Osteocyte (in vitro differentiated cells): ENCODE measurements at places on chromosomes 12 and 14. TPM values are rescaled to one million over a fixed set of nuclear protein-coding genes. Genes with fewer than 3 reads are reported as not detected.

DNA sequence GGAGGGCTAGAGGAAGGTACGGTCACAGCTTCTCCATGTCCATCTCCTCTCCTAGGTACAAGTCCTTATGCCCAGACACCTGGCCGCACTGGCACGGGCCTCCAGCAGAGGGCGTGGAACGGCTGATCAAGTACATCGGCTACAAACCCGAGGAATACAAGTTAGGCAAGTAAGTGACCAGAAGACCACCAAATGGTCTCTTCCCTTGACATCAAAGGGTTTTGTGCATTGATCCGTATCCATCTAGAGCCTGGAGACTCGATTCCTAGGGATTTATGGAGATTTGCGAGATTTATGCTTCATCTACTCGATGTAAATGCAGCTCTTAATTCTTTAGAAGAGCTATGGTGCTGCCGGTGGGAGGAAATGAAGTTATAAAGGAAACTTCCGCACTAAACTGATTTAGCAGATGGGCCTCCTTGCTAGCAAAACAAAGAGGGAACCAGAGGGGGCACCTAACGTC, 44.2 kb downstream of the KCTD10 start:
- no peaks in the 10 kb centered on the region for H3K27me3 ChIP-seq
- no peak overlapping the region for H3K4me3 ChIP-seq
- no peaks in the 10 kb centered on the region for H3K36me3 ChIP-seq
- no peaks in the 10 kb centered on the region for H3K4me1 ChIP-seq

GRCh38 chr12:105995961-105996431, 142.8 kb downstream of the NUAK1 start:
- no peaks in the 10 kb centered on the region for H3K36me3 ChIP-seq
- H3K27ac ChIP-seq: peak overlapping the region; percentile 19
- no peak for DNase-seq

- H3K36me3 ChIP-seq: no peaks in the 10 kb centered on the region
- H3K4me1 ChIP-seq: no peaks in the 10 kb centered on the region
- no peak for DNase-seq
- no peaks in the 10 kb centered on the region for H3K27me3 ChIP-seq
Observed at GRCh38 chr14:24609655-24610344, at the start of gene GZMH. Gene GZMH (minus strand): TSS chr14:24609685. CDS start chr14:24609613, 72 bp downstream.

- peaks cover 19% of the 10 kb centered on the region for H3K4me1 ChIP-seq
- H3K36me3 ChIP-seq: peaks cover 4% of the 10 kb centered on the region
- no peak overlapping the region for H3K27ac ChIP-seq
- DNase-seq: no peak
- H3K4me3 ChIP-seq: no peak overlapping the region
Observed at GRCh38 chr14:69688299-69688649, 76.9 kb downstream of the SUSD6 start.

- DNase-seq: no peak
- H3K27me3 ChIP-seq: peaks cover 5% of the 10 kb centered on the region
- no peak overlapping the region for H3K27ac ChIP-seq
Observed at GRCh38 chr14:68749487-68750475, 43.1 kb downstream of the ZFP36L1 start.

GRCh38 chr12:128771681-128772080, 52.1 kb downstream of the SLC15A4 start:
- H3K4me3 ChIP-seq: no peak overlapping the region
- H3K27ac ChIP-seq: no peak overlapping the region
- H3K27me3 ChIP-seq: peaks cover 14% of the 10 kb centered on the region

DNA sequence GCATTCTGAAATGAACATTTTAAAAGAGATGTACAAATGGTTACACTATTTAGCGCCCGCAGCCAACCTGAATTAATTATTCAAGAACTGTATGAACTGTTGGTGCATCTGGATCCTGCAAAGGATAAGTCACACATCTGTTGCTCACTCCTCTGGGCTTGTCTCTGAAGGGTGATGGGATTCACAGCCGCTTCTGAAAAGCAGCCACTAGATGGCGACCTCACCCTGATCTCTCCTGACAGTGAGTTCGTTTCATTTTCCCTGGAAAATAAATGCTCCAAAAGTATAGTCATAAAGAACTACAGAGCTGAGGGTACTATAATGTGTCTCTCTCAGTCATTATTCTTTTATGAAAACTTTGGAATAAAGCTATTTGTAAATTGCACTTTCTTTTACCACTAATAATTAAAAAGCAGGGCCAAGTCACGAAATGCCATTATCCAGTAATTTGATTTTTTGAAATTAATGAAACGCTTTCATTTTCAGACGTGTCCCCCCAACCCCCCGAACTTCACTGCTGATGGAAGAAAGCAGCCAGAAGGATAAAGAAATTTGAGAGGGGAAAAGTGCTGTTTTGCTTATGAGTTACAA, 789.6 kb downstream of the NRXN3 start:
- peak overlapping the region; percentile 33 for H3K27ac ChIP-seq
- peak overlapping the region; percentile 24 for H3K4me3 ChIP-seq
- peaks cover 2% of the 10 kb centered on the region for H3K27me3 ChIP-seq
- peaks cover 12% of the 10 kb centered on the region for H3K4me1 ChIP-seq

GRCh38 chr12:88496429-88496828, 83.8 kb downstream of the KITLG start:
- H3K27ac ChIP-seq: no peak overlapping the region
- H3K27me3 ChIP-seq: no peaks in the 10 kb centered on the region
- DNase-seq: no peak

- H3K4me1 ChIP-seq: peaks cover 27% of the 10 kb centered on the region
- no peak overlapping the region for H3K27ac ChIP-seq
- no peak overlapping the region for H3K4me3 ChIP-seq
- no peaks in the 10 kb centered on the region for H3K36me3 ChIP-seq
- H3K27me3 ChIP-seq: no peaks in the 10 kb centered on the region
- DNase-seq: no peak
Observed at GRCh38 chr12:124861492-124861891, 2.2 kb downstream of the SCARB1 start.

The LUM gene
- 473 and 481 TPM in 2 replicates for total RNA-seq

The GSG1 gene
- total RNA-seq: not detected in 2 replicates

The CCT2 gene
- total RNA-seq: 162 TPM in 2 replicates
